ENCODE measurements at places on chromosomes 12 and 14. TPM values are rescaled to one million over a fixed set of nuclear protein-coding genes. Genes with fewer than 3 reads are reported as not detected.

CCDC184 gene
- 1.4 TPM for total RNA-seq

DNA sequence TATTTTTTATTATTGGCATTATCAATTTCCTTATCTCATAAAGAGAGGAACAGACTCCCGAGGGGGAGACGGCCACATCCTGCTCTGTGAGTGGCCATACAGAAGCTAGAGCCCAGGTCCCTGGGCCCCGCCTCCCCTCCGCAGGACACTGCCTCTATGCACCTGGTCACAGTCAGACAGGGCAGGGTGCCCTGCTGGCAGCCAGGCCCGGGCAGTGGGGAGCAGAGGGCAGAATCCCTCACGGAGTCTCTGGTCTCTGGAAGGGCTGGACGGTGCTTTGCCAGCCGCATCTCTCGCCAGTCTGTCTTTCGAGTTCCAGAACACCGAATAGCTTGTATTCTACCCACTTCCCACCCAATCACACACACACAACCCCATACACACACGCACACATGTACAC, 16.4 kb upstream of the CACNA2D4 start:
- H3K36me3 ChIP-seq: no peaks in the 10 kb centered on the region
- DNase-seq: no peak
- no peaks in the 10 kb centered on the region for H3K27me3 ChIP-seq
- H3K27ac ChIP-seq: no peak overlapping the region

GRCh38 chr12:76193961-76194360, 109.5 kb upstream of the NAP1L1 start:
- no peaks in the 10 kb centered on the region for H3K4me1 ChIP-seq
- no peak overlapping the region for H3K27ac ChIP-seq
- no peak overlapping the region for H3K4me3 ChIP-seq
- H3K27me3 ChIP-seq: no peaks in the 10 kb centered on the region
- H3K36me3 ChIP-seq: no peaks in the 10 kb centered on the region

- no peak overlapping the region for H3K27ac ChIP-seq
- H3K27me3 ChIP-seq: no peaks in the 10 kb centered on the region
- H3K36me3 ChIP-seq: no peaks in the 10 kb centered on the region
- H3K4me3 ChIP-seq: no peak overlapping the region
- H3K4me1 ChIP-seq: no peaks in the 10 kb centered on the region
- no peak for DNase-seq
These were observed 27.7 kb downstream of the JKAMP start for GRCh38 chr14:59511916-59512575.

- H3K4me3 ChIP-seq: no peak overlapping the region
- H3K27ac ChIP-seq: no peak overlapping the region
- H3K27me3 ChIP-seq: no peaks in the 10 kb centered on the region
- no peak for DNase-seq
These were observed 13.7 kb upstream of the LHX5 start for GRCh38 chr12:113485330-113485729.

DNA sequence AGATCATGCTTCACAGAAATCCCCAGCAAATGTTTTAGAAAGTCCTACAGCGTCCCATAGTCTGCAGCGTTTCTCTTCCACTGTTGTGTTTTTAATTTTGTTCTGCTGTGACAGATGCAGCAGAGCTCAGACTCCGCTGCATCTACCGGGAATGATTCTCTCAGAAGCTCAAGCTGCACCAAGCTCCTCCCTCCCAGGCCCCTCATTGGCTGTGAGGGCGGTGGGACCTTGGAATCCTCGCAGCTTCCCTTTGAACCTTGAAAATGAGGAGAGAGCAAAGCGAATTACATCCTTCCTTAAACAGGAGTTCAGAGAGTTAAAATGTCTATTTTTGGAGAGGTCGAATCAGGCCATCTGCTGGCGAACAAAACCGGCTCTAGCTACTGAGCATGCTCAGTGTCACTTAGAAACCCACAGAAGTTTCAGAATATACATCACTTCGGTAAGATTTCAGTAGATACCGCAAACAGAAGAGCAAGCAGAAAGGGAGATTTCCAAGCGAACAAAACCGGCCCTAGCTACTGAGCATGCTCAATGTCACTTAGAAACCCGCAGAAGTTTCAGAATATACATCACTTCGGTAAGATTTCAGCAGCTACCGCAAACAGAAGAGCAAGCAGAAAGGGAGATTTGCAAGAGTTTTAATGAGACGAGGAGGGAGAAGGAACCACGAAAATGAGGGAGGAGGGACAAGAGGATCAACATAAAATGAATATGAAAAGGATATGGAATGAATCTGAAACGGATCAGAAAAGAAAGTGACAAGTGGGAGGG, at the start of gene ABCD2:
Gene ABCD2 (minus strand): TSS at position 144 of the 774 bp plus-strand sequence. CDS start 188 bp downstream, outside the sequence.
- H3K36me3 ChIP-seq: no peaks in the 10 kb centered on the region
- no peaks in the 10 kb centered on the region for H3K27me3 ChIP-seq
- H3K4me3 ChIP-seq: peak within 1 kb of the TSS; percentile 51
- peaks cover 12% of the 10 kb centered on the region for H3K4me1 ChIP-seq

DGLUCY gene
- 81.8 TPM for total RNA-seq

Data from right atrium auricular region (tissue), 2 donors.